Fibroblast of skin of right quadriceps (primary cell): ENCODE measurements at places on chromosomes 3 and 15.

DNA sequence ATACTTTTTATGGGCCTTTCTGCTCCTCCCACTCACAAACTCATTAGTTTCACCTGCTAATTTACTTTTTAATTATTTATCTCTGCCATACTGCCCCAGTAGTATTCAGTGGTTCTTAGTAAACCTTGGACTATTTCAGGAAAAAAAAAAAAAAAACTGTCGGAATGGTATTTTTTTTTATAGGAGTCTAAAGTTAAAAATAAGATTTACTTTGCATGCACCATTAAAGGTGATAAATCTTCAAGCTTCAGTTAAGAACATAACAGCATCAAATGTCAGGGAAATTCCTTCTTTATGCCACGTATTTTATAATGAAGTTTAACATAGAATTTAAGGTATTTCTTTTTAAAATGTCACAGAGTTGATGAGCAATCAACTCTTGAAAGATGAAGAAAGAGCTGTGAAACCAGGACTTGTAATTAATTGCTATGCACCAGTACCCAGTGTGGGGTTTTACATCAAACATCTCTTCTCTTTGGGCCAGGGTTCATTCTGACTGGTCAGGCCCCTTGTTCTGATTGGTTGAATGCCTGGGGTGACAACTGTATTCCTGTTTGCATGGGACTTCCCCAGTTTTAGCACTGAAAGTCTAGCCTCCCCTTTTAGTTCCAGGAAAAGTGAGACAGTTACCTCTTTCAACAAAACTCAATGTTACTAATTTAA lies 40.3 kb upstream of the PTPRG start:
- no peak for DNase-seq

- DNase-seq: no peak
Measured at GRCh38 chr3:37905346-37905745, 43.7 kb downstream of the CTDSPL start.

GRCh38 chr3:109803274-109803673 lies 465.9 kb upstream of the DPPA4 start:
- DNase-seq: no peak

- peak; percentile 9 for DNase-seq
Measured at GRCh38 chr3:19945969-19946831, 697 bp upstream of the RAB5A start.

- DNase-seq: peak; percentile 81
Measured at GRCh38 chr3:140629357-140630137, 48.3 kb upstream of the TRIM42 start.

DNA sequence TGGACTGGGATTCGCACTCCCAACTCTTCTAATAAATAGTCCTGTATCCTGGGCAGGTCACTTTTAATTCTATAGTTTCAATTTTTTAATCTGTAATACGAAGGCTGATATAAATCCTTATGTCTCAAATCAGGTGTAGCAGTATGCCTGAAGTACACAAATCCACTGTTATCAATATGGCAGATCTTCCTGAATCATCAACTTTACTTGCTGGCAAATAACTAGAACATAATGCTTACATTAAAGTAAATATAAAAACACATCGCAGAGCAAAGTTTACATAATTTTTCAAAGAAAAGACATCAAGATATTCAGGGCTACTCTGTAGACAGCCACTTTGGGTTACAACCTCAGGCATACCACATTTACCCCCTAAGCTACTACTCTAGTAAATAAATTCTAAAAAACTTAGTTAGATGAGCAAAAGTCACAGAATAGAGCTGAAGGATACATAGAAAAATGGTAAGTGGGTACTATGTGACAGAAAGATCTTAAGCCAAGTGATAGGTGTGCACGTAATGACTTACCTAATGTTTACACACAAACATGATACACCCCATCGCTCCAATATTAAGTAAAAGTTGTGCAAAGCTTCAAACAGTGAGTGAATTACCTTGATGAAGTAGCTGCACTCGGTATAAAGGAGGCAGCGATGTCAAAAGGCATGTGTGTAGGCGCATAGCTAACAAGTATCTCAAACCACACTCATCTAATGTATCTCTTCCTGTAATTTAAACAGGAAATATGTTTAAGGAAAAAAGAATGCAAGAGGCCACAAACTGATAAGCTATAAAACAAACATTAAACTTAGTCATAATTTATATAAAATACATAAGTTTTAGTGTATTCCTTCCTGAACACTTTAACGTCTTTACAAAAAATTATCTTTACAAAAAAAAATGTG lies 127.9 kb downstream of the DMXL2 start:
- peak; percentile 54 for DNase-seq
